Cortex of kidney (tissue), 1 donor: ENCODE measurements at places on chromosomes 7 and 10.

- no peak for DNase-seq
Observed at GRCh38 chr10:49344840-49345239, 45.9 kb downstream of the C10orf71 start.

DNA sequence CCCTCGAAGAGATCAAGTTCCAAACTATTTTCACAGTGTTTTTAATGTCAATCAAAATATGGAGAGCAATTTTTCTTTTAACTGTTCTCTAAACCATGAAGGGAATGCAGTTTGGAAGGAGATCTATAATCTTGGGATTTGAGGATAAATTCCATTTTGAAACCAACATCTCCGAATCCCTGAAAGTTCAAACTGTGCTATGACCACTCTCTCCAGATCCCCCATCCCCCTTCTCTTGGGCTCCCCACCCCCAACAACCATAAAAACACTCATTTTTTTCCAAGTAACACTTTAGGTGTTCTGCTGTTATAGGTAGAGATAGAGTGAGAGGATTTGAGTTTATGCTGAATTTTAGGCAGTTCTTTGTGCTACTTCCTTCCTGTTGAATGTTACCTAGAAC lies 1.7 kb downstream of the CALD1 start:
- DNase-seq, result no peak

DNA sequence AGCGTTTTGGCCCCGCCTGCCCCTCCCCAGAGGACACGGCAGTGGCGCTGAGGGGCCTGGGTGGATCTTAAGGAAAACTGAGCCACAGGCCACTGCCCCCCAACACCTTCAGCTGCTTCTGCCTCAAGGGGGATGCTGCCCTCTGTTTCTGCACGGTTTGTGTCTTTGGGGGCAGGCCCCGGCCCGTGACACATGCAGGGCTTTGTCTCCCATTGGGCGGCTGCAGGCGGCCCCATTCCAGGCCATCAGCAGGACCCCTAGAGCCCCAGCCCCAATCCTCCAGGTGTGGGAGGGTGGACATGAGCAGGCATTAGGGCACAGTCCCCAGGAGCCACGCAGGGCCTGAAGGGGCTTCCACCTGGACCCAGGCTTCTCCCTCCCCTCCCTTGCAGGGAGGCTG lies 25.3 kb upstream of the PPP2R2D start:
- no peak for DNase-seq

GRCh38 chr7:12211711-12212485 lies 804 bp downstream of the TMEM106B start:
- no peak for DNase-seq

DNA sequence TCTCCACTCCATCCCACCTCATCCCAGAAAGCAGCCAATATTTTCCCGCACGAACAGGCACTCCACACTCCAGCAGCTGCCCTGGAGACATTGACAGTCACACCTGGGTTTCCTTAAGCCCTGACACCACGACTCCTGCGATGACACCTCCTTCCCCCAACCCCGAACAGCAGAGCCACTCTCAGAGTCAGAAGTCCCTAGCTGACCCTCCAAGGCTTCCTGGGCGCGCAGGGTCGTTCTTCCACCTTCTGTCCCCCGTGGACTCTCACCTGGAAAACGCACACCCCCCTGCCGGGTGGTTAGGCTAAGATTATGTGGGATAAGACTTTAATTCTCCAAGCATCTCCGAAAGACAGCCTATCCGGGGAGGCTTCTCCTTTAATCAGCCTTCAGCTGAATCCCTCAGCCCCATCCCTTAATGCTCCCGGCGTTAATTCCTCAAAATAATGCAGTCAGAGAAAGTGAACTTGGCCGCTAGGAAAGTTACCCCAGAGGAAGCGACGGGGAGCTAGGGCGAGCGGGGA lies 1.1 kb downstream of the DENND11 start:
- no peak for DNase-seq

GRCh38 chr7:37365405-37365804 lies 83.3 kb downstream of the ELMO1 start:
- no peak for DNase-seq

DNA sequence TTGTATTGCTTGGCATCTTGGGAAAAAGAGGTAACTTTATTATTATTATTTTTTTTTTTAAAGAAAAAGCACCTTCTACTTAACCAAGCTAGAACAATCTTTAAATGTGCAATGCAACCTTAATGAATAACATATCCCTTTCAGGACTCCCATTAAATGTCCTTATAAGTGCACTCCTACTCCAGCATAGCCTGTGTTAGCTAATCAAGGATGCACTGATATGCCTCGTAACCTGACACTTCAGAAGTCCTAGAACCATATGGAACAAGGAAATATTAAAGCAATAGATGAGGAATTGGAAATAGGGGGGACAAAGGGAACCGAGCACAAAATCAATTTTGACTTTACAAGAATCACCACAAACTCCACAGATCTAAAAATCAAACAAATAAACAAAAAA lies 522.4 kb downstream of the PARD3 start:
- DNase-seq, result no peak

DNA sequence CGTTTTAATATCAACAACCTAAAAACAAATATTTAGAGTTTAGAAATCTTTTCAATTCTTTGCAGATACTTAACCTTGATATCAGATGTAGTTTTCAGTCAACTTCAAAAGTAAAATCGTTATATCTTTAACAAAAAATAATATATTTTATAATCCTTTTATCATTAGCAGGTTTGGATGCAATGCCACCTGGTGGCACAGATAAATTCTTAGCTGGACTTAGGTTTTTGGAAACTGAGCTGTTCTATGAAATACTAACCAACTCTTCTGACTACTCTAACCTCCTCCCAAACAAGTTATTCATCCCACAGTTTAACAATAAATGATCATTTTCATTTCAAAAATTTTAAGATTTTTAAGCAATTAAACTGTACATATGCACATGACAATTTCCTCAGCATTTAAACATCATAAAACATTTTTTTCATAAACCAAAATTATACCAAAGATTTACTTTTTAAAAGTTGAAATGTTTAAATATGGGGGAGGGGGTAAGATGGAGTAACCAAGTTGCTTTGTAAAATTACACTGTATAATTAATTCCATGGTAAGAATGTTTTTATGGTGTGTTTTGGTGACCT lies 56.9 kb downstream of the HIBADH start:
- no peak for DNase-seq

- DNase-seq, result no peak
Observed at GRCh38 chr10:99832439-99832838, 50.0 kb downstream of the ABCC2 start.

- no peak for DNase-seq
Observed at GRCh38 chr7:82674268-82674667, 230.7 kb upstream of the CACNA2D1 start.

GRCh38 chr10:60367431-60367830 lies 22.2 kb downstream of the ANK3 start:
- DNase-seq, result no peak

DNA sequence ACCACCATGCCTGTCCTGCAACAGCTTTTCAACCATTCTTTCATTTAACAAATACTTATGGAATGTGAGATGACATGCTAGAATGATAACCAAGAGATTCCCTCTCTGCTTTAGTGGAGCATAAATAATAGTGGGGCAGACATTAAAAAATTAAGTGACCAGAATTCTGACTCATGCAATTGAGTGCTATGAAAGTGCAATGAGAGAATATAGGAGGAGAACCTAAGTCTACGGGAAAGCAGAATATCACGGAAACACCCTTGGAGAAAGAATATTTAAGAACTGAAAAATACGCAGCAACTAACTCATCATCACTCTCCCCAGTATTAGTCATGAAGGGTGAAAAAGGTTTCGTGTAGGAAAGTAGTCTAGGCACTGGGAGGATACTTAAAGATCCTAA lies 7.1 kb downstream of the KIF5B start:
- no peak for DNase-seq

- DNase-seq, result no peak
Observed at GRCh38 chr10:24333736-24334135, 124.8 kb downstream of the KIAA1217 start.

DNA sequence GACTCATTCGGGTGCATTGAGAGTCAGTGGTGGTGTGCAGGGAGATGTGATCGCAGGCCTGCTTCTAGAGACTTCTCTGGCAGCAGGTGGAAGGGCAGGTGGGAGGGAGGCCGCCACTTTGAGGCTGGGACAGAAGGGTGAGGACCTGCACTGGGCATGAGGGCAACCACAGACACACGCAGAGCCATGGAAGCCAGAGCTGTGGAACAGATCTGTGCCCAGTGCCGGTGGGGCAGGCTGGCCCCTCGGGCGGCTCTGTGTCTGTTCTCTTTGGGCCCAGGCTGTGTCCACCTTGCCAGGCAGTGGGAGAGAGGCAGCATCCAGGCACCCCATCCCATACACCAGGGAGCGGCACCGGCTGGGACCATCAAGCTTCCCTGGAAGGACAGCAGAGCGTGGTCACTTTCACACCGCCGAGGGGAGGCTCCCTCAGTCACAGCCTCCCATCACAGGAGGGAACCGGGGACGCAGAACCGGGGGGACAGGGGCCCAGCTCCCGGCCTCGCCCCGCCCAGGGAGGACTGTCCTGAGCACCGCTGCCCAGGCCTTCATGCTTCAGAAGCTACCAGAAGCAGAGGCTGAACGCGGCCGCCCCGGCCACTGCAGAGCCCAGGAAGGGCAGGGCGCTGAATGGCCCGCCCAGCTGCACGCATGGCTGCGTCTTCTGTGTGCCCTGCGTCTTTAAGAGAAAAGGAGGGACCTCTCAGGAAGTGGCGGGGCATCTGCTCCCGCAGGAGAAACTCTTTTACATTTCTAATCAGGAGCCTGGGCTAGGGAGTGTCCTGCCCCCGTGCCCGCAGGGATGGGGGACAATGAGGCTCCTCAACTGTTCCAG lies 32.1 kb downstream of the EN2 start:
- DNase-seq, result no peak

GRCh38 chr7:15784694-15785030 lies 98.2 kb upstream of the MEOX2 start:
- DNase-seq, result no peak

DNA sequence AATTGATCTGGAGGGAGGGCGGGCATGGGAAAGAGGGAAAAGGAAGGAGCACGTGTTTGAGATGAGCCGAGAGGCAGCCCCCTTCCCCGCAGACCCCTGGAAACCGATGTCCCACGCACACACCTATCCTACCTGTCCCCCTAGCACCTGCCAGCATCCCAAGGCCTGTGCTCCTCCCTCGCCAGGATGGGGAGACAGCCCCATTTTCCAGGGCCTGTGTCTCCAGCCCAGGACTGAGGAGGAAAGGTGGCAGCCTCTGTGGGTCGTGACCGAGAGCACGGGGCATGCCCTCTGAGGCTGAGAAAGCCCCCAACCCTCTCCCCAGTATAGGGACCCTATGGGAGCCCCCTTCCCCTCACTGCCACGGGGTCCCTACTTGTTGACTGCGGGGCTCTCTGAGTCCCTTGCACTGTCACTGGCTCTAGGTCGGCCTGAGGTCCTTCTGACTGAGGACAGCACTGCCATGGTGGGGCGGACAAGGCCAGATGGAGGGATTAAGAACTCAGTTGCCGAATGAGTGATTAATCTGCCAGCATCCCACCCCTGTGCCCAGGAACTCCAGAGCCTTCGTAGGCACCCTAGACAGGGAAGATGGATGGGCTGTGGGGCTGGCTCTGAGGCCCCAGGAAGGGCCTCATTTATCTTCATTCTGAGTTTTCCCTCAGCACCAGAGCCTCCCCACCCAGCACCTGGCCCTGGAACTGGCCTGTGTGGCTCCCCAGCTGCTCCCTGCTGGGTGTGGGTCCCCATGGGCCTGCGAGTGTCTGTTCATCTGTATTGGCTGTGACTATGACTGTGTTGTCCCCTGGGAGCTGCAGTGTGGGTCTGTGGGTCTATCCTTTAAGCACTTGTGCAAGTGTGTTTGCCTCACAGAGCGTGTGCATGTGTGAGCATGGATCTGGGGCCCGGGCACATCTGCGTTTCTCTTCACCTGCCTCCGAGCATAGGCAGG lies 26.0 kb downstream of the CRHR2 start:
- no peak for DNase-seq

DNA sequence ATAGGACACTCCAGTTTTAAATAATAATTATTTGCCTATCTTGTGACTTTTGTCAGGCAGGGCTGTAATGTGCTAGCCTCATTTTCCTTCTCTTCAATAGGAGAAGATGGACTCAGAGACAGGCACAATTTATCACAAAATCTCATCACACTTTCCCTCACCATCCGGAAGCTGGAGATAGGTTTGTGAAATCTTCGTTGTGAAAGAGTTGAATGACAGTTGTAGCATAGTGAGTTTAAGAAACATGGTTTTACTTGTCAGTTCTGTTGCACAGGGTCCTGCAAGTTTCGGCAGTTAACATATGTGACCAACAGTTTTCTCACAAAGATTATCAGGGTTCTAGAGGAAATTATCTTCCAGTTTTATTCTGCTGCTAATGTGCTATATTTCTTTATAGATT lies 37.7 kb upstream of the MAP3K8 start:
- no peak for DNase-seq

DNA sequence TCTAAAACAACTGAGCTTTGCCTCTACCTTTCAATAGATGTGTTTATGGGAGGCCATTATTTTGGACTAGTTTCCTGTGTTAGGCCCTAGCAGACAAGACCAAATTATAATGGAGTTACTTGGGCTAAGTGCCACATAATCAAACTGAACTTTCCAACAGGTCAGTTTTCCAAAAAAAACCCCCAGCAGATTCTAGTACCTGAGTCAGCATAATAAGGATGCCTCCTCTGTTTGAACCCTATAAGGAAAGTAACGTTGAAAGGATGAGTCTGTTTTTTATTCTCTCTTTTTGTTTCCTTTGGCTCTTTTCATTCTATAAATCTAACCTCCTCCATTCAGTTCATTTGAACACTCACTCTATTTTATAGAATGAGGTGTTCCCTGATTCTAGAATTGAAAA lies 148.1 kb upstream of the FAM3C start:
- no peak for DNase-seq
